Gastrocnemius medialis (tissue), 4 donors: ENCODE measurements at places on chromosomes 5 and 9. TPM values are rescaled to one million over a fixed set of nuclear protein-coding genes. Genes with fewer than 3 reads are reported as not detected.

Gene ANXA1
- total RNA-seq, result 41.7 TPM

Gene LOX
- total RNA-seq, result 7.6 TPM

Gene KCNMB1
- not detected for total RNA-seq

Gene IDNK
- 2.9 TPM for total RNA-seq

Gene PLPPR1
- not detected for total RNA-seq

Gene GFI1B
- not detected for total RNA-seq

Gene VAV2
- 1.1 TPM for total RNA-seq

Gene SV2C
- total RNA-seq, result not detected

DNA sequence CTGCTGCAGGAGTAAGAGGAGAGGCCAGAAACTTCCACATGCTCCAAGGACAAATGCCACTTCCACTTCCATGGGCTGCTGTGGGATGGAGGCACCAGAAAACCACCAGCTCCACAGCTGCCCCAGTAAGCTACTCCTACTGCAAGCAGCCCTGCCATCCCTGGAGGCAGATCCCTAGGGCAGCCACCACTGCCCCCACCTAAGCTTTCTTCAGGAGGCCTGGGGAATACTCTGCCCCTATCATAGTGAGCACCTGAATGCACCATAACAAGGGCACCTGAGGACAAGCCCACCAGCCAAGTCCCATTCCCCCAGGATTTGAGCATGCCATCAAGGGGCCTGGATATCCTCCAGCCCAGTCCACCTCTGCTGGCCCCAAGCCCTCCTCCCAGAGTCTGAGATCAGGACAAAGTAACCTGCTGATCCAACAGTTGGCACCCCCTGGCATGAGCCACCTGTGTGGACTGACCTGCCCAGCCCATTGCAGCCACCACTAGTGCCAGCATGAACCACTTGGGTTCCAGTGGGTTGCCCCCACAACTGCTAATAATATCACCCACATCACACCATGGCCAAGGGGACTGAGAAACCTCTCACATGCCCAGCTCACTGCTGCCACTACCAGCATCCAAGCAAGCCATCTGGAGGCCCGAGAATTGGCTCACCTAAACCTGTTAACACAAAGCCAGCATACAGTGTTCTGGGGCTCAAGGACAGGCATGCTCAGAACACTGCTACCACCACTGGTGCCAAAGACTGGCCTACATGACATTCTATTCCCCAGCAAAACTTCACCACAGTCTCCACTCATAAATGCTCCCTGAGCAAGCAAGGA is 480.1 kb downstream of the CDH12 start:
- DNase-seq, result no peak

DNA sequence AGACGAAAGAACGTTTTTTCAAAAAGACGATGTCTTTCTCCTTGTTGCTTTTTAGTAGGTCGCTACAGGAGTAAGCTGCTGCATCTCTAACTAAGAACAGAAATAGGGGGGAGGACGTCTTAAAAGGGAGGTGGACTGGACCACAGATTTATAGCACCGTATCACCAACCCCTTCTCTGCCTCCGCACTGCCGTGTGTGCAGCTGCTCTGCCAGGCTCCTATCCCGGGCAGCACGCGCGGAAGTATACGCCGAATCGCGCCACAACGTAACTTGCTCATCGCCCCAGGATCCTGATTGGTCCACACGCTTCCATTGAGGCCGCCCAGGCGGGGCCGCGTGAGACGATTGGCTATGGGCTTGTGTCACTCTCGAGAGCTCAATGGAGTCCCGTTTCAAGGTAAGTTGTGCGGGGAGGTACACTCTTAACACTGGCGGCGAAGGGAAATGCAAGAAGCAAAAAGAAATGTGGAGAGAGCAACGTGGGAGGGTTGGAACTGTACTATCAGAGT is at the start of gene ELAVL2:
ELAVL2 (minus strand) TSS at position 121 of the 510 bp plus-strand sequence. CDS start 64,006 bp downstream, outside the sequence.
- DNase-seq, result peak; percentile 79

- DNase-seq, result no peak
Measured at GRCh38 chr5:1066676-1067075, 45.2 kb downstream of the SLC12A7 start.

- no peak for DNase-seq
Measured at GRCh38 chr5:43215073-43215631, 23.1 kb downstream of the NIM1K start.

GRCh38 chr9:18056993-18057369 is 417.0 kb upstream of the ADAMTSL1 start:
- DNase-seq, result no peak

GRCh38 chr9:25570802-25571201 is 107.4 kb downstream of the TUSC1 start:
- DNase-seq, result no peak

DNA sequence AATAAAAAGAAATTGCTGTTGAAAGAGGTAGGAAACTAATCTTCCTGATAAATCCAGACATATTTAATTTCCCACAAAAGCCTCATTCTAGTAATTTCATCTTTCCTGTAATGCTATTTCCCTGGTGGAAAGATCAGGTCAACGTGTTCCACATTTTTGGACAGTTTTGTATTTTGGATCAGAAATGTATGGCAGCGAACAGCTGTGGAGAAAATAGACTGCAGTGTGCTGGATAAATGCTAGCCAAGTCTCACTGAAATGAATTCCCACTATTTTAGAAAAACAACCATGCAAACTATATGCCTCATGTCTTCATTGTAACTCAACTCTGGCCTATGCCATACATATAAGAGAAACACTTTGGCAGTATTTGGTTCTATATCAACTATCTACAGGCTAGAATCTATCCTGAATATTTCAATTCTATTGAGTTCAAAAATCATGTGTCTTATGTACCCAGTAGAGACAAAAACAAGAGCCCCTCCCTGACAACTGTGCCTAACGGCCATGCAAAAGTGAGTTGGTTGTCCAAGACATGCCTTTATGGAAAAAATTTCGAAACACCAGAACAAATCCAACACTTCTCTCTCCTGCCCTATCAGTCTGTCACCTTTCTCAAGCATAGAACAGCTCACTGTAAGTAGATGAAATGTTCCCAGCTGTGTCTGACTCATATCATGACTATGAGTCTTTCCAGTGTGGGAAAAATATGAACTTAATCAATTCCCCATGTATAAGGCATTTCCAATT is 191.3 kb upstream of the NREP start:
- no peak for DNase-seq

- no peak for DNase-seq
Measured at GRCh38 chr9:104468261-104468660, 35.8 kb upstream of the OR13F1 start.

DNA sequence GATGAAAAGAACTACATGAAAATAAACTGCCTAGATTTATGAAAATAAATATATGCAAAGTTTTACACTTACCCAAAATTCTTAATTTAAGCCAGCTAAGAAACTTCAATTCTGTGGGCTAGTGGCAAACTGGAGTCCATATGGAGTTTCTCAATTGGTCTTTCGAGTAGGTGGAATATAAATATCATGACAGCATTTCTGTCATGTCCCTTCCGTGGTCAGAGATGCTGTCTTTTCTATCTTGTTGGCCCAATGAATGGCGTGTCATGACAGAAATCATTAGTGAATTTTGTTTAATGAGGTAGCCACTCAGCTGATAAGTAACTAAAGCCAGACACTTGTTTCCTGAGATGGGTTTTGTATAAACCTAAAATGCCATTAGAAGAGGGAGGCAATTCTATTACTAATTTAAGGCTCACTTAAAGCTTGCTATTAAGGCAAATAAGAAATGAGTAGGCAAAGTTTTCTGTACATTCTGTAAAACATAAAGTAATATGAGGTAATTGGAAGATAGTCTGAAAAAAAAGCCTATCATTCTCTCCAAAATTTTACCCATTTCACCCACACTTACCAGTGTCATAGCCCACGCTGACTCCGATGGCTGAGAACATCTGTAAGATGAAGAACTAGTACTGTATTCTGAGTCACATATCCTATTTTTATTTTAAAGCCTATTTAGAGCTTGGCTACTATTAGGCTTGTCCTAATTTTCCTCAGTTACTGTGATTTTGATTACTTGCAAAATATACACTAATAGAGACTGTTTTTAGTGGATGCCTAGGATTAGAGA is 419.3 kb upstream of the MEF2C start:
- no peak for DNase-seq

- no peak for DNase-seq
Measured at GRCh38 chr5:76782444-76782843, 36.4 kb upstream of the F2RL1 start.

GRCh38 chr9:80679916-80680315 is 1009.4 kb downstream of the TLE1 start:
- DNase-seq, result no peak

DNA sequence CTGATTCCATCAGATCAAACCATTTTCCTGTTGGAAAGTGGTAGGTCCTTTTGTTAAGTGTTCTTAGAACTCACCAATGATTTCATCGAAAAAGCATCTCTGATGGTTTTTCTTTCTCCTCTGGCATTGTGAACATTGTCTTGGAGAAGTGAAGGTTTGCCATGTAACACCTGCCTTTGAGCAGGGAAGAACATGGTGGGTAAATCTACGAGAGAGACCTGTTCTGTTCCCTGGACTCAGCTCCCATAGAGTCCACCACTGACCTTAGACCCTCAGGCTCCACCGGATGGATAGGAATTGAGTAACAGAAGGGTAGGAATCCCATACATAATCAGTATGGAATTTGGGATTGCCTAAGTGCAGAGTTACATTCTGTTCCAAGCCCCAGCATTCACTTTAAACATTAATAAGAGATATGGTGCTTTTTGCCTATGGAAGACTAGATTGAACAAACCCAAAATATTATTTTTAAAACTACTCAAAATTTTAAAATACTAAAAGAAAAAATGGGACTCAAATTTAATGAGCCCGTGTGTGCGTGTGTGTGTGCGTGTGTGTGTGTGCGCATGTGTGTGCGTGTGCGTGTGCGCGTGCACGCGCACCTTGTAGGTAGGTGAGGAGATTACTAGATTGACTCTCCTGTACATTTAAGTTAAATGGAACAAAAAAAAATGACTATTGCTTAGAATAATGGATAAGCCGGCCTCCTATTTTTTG is 92.0 kb downstream of the C9orf152 start:
- no peak for DNase-seq

- no peak for DNase-seq
Measured at GRCh38 chr5:172097356-172097755, 90.7 kb downstream of the STK10 start.

DNA sequence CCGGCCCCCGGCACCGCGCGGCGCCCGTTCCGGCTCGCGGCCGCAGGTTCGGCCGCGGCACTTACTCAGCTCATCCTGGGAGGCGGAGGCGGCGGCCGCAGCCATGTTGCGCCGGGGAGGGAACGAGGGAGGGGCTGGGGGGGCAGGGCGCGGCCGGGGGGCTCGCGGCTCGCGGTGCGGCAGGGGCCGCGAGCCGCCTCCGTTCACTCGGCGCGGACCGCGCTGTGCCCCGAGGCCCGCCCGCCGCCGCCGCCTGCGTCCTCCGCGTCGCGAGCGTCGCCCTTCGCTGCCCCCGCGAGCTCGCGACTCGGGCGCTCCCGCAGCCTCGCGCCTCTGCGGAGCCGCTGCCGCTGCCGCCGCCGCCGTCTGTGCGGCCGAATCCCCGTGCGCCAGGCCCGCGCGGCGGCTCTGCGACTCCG is 735 bp downstream of the ECPAS start:
- DNase-seq, result no peak

GRCh38 chr5:143033535-143034250 is 263.5 kb downstream of the ARHGAP26 start:
- no peak for DNase-seq

- DNase-seq, result peak; percentile 65
Measured at GRCh38 chr5:6765612-6766525, 52.6 kb downstream of the TENT4A start.

- no peak for DNase-seq
Measured at GRCh38 chr5:8700671-8701070, 831.7 kb downstream of the MTRR start.

- DNase-seq, result no peak
Measured at GRCh38 chr5:166716856-166717492, 1574.5 kb upstream of the WWC1 start.

GRCh38 chr5:154647114-154647760 is 107.9 kb upstream of the LARP1 start:
- peak; percentile 5 for DNase-seq

GRCh38 chr5:174329738-174330137 is 284.2 kb downstream of the NSG2 start:
- no peak for DNase-seq

GRCh38 chr5:7794311-7794710 is 56.6 kb downstream of the CFAP90 start:
- no peak for DNase-seq

DNA sequence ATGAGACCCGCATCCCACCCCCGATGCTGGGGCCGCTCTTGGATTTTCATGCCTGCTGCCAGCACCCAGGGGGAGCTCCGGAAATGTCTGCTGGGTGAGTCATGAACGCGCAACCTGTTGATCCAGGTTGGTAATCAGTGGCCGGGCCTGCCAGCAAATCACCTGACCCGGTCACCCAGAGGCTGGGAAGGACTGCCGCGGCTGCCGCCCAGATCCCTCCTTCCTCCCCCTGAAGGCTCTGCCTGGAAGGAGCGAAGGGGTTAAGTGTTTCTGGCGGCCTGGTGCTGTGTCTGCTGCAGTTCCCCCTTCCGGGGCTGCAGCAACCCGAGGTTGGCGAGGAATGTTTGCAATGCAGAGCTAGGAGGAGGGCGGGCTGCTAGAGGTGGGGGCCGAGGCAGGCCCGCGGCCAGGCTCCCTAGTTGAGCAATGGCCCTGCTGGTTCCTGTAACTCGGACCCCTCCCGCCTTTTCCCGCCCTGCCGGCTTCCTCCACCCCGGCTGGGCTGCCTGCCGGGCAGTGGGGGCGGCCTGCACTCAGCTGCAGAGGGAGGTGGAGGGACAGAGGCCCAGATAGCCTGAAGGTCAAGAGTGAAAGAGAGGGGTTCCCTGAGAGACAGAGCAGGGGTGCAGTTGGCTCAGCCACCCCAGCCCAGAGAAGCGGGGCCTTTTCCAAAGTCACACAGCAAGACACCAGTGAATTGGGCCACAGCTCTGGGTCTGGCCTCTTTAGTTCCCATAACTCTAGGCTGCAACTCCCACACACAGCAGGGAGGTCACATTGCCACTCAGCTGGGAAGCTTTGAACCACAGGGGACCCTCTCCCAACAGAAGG is 156.3 kb upstream of the IER5L start:
- peak; percentile 62 for DNase-seq

GRCh38 chr5:124477062-124477461 is 269.4 kb downstream of the ZNF608 start:
- DNase-seq, result no peak
